ENCODE measurements at places on chromosomes 7 and 10. TPM values are rescaled to one million over a fixed set of nuclear protein-coding genes. Genes with fewer than 3 reads are reported as not detected.
A peak's percentile ranks its signal among the peaks of the same experiment; 100 is the strongest.

GRCh38 chr7:125084196-125084595, 154.6 kb upstream of the POT1 start:
- H3K36me3 ChIP-seq, result no peaks in the 10 kb centered on the region
- H3K4me3 ChIP-seq, result no peak overlapping the region
- DNase-seq, result no peak
- H3K27ac ChIP-seq, result no peak overlapping the region
- no peaks in the 10 kb centered on the region for H3K27me3 ChIP-seq
- H3K4me1 ChIP-seq, result no peaks in the 10 kb centered on the region

DYNC1I1 gene
- total RNA-seq, result 2.6 TPM

- no peaks in the 10 kb centered on the region for H3K36me3 ChIP-seq
- no peak overlapping the region for H3K4me3 ChIP-seq
- H3K27ac ChIP-seq, result no peak overlapping the region
- no peaks in the 10 kb centered on the region for H3K4me1 ChIP-seq
- H3K27me3 ChIP-seq, result no peaks in the 10 kb centered on the region
- peak; percentile 76 for DNase-seq
Observed at GRCh38 chr10:93554760-93555432, 11.6 kb upstream of the FFAR4 start.

DNA sequence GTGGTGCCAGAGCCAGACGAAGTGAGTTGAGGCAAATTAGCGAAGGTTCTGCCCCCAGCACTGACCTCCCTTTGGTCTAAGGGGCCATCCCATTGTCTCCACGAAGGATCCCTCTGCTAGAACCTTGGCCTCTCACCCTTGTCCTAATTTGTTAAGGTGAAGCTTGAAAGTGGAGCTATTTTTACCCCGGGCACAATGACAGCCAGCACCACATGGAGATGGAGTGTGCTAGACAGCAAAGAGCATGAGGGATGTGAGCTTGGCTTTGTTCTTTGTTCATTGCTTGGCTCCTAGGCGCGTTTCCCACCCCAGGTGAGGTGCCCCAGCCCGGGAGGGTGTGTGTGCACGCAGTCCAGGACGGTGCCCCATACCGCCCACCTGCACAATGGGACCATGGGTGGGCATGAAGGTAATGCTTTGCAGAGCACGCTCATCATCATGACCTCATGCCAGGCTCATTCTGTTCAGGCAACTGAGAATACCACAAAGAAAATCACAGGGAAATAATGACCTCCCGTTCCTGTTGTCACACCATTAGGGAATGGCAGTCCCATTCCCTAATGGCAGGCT, 361.0 kb upstream of the FZD8 start:
- H3K4me1 ChIP-seq, result no peaks in the 10 kb centered on the region
- H3K27ac ChIP-seq, result no peak overlapping the region
- no peaks in the 10 kb centered on the region for H3K27me3 ChIP-seq
- no peak for DNase-seq
- H3K36me3 ChIP-seq, result no peaks in the 10 kb centered on the region

DNA sequence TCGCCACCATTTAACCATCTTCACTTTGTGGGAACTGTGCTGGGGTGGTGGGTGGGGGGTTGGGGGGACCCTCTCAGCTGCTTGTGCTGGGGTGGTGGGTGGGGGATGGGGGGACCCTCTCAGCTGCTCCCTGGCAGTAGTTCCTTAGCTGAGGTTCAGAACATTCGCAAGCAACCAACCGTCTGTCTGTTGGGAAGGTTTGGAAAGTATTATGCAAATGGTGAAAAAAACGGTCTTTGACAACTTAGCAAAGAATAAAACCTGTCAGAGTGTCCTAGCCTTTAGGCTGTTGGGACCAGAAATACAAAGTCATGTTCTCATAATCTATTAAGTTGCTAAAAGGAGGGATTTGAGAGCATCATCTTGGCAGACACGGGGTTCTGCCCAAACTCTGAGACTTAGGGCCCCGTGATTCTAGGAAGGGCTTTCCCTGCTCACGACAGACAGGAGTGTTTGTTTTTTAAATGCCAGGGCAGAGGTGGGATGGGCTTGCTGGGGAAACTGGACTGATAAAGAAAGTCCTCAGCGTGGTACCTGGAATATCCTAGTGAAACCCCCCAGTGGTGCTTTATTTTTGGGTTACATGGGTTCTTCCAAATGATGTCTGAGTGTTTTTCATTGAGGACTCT, 14.1 kb upstream of the SRGN start:
- no peak overlapping the region for H3K27ac ChIP-seq
- H3K4me3 ChIP-seq, result no peak overlapping the region

DNA sequence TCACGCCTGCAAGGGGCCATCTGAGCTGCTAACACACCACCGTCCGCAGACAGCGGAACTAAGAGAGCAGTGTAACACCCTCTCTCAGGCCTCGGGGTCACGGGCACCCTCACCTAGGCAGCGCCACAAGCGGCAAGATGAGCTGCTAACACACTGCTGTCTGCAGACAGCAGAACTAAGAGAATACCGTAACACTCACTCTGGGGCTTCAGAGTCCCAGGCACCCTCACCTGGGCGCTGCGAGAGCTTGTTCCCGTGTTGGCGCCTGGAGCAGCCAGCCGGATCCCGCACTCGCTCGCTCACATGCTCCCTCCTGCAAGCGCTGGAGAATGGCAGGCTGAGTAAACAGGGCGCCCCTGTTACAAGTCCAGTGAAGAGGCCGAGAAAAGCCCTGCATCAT, 160.2 kb downstream of the SRPK2 start:
- no peak overlapping the region for H3K27ac ChIP-seq
- H3K4me1 ChIP-seq, result no peaks in the 10 kb centered on the region
- H3K36me3 ChIP-seq, result no peaks in the 10 kb centered on the region
- DNase-seq, result no peak
- H3K27me3 ChIP-seq, result no peaks in the 10 kb centered on the region

SAP25 gene
- 9.8 TPM for total RNA-seq

EIF5AL1 gene
- total RNA-seq, result 0.54 TPM

GRCh38 chr10:47238331-47239095, 61.5 kb upstream of the GDF10 start:
- no peaks in the 10 kb centered on the region for H3K4me1 ChIP-seq
- no peak overlapping the region for H3K4me3 ChIP-seq
- H3K36me3 ChIP-seq, result no peaks in the 10 kb centered on the region
- DNase-seq, result no peak
- H3K27me3 ChIP-seq, result no peaks in the 10 kb centered on the region
- no peak overlapping the region for H3K27ac ChIP-seq

MMP21 gene
- total RNA-seq, result 0.13 TPM

PAPOLB gene
- total RNA-seq, result 0.06 TPM

- no peaks in the 10 kb centered on the region for H3K4me1 ChIP-seq
- no peak for DNase-seq
- H3K27me3 ChIP-seq, result no peaks in the 10 kb centered on the region
- no peak overlapping the region for H3K4me3 ChIP-seq
Observed at GRCh38 chr7:116876664-116877442, 14.5 kb downstream of the CAPZA2 start.

DNA sequence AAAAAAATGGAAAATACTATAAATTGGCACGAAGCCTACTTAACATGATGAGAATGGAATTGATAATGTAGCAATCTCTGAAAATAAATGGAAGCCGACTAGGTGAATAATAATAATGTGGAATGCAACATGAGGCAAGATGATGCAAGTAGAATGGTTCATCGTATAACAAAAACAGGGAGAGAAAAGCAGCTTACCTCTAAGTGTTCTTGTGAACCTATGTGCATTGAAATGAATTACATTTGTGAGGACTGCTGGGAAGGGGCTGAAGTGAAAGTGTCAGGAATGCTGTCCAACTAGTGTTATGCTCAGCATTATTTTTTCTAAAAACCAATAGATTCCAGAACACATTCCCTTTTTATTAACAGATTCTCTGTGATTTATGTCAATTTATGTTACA, 440.6 kb upstream of the LRRN3 start:
- no peak overlapping the region for H3K27ac ChIP-seq
- H3K36me3 ChIP-seq, result no peaks in the 10 kb centered on the region
- H3K4me1 ChIP-seq, result no peaks in the 10 kb centered on the region
- H3K4me3 ChIP-seq, result no peak overlapping the region
- DNase-seq, result no peak

DNA sequence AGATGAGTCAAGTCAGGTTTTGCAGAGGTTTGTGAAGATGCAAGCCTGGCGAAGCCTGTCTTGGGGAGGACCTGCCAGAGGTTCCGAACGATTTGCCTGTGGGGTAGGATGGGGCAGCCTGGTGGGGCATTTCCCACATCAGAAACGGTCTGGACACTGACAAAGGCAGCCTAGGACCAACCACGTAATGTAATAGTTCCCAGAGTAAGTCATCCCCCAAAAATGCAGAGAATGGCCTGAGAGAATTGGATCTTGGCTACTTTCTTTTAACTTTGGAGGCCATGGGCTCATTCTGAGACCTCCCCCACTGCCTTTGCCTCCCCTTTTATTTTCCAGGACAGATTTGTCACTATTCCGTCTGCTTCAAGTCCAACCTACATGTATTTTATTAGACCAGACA, 168.9 kb upstream of the SH2B2 start:
- no peaks in the 10 kb centered on the region for H3K4me1 ChIP-seq
- DNase-seq, result no peak
- H3K27me3 ChIP-seq, result no peaks in the 10 kb centered on the region
- H3K27ac ChIP-seq, result no peak overlapping the region
- peaks cover 13% of the 10 kb centered on the region for H3K36me3 ChIP-seq

GRCh38 chr7:131328377-131329175, 900 bp downstream of the MKLN1 start:
- peaks cover 23% of the 10 kb centered on the region for H3K4me1 ChIP-seq
- peak; percentile 72 for DNase-seq
- no peaks in the 10 kb centered on the region for H3K27me3 ChIP-seq

CLCN1 gene
- 0.35 TPM for total RNA-seq

PPP1R17 gene
- not detected for total RNA-seq

GRCh38 chr7:3897430-3898372, 596.6 kb downstream of the SDK1 start:
- no peak for DNase-seq
- H3K27me3 ChIP-seq, result no peaks in the 10 kb centered on the region
- no peaks in the 10 kb centered on the region for H3K4me1 ChIP-seq
- no peaks in the 10 kb centered on the region for H3K36me3 ChIP-seq
- H3K4me3 ChIP-seq, result no peak overlapping the region
- H3K27ac ChIP-seq, result no peak overlapping the region

GRCh38 chr10:127293640-127294039, 97.2 kb upstream of the INSYN2A start:
- H3K27ac ChIP-seq, result no peak overlapping the region
- no peaks in the 10 kb centered on the region for H3K4me1 ChIP-seq
- no peaks in the 10 kb centered on the region for H3K36me3 ChIP-seq
- H3K27me3 ChIP-seq, result no peaks in the 10 kb centered on the region

DNA sequence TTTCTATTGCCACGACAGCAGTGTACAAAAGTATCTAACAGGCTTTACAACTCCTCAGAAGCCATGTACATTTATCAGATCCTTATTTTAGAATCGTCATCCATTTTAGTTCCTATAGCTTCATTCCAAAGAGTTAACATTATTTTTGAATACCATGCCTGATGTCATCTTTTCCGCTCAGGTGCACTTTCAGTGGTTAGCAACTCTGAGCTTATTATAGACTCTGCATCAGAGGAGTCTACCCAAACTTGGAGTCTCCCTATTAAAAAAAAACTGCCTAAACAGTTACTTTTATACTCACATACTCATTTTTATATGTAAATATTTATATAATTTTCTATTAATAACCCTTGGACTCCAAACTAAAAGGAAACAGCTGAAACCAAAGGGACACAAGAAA, 31.6 kb upstream of the PRSS37 start:
- H3K36me3 ChIP-seq, result no peaks in the 10 kb centered on the region
- DNase-seq, result no peak
- H3K27me3 ChIP-seq, result no peaks in the 10 kb centered on the region
- no peak overlapping the region for H3K27ac ChIP-seq
- no peaks in the 10 kb centered on the region for H3K4me1 ChIP-seq

DNA sequence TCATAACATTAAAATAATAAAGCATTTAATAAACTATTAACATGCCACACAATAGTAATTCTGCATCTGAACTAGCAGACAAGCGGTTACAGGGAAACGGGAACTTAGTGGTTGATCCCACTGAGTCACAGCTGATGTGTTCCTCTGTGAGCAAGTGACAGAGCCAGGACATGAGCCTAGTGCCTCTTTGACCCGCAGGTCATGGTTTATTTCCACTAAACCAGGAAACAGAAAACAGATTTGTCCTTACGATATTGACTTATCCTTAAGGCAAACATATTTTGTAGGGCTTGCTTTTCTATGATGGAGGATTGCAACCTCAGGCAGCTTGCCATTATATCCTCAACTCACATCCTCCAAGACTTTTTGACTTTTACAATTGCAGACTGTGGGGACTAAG, 987.3 kb downstream of the CCSER2 start:
- H3K4me3 ChIP-seq, result no peak overlapping the region
- H3K27ac ChIP-seq, result no peak overlapping the region
- H3K4me1 ChIP-seq, result no peaks in the 10 kb centered on the region
- no peaks in the 10 kb centered on the region for H3K36me3 ChIP-seq
- no peak for DNase-seq

RBM48 gene
- total RNA-seq, result 14.4 TPM

DNA sequence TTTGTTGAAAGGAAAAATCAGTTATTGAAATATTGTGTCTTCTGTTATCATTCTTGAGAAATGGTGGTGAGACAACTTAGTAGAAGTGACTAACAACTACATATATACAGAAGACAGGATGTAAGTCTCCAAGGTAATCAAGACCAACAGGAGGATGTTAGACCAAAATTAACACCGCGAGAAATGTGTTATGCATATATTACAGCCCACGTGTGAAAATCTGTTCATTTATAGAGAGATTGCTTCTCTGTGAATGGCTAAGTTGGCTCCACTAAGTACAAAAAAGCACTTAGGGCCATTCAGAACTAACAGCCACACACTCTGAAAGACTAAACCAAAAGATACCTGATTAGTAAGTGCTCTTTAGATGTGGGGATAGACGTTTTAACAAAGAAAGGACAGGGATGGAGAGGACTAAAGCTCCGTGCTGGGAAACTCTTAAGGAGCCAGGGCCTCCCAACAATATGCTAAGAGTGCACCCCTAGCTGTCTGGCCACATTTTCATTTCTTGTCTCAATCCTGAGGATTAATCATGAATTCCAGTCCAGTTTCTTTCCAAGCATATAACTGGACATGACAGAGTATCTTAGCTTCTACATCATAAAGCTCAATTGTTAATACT, 26.5 kb downstream of the HDAC9 start:
- no peak for DNase-seq
- H3K27ac ChIP-seq, result no peak overlapping the region
- no peaks in the 10 kb centered on the region for H3K36me3 ChIP-seq
- no peaks in the 10 kb centered on the region for H3K27me3 ChIP-seq
- no peak overlapping the region for H3K4me3 ChIP-seq
- no peaks in the 10 kb centered on the region for H3K4me1 ChIP-seq

FZD8 gene
- total RNA-seq, result 18.8 TPM

FAM237B gene
- total RNA-seq, result not detected

DNA sequence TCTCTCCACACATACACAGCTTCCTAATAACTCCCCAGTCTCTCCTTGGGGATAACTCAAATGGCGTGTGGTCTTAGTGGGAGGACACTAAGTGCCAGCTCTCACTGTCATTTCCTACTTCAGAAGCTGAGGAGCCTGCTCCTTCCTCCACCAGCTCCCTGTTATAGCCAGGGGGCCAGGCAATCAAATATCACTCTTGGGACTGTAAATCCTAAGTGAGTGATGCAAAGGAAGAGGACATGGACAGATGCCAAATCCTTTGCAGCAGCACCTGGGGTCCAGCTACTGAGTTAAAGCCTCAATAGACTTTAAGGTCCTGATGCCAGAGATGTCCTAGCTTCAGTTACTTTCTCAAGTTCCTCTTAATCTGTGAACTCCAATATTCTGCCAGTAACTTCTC, 34.1 kb downstream of the SEM1 start:
- no peak overlapping the region for H3K27ac ChIP-seq
- H3K36me3 ChIP-seq, result no peaks in the 10 kb centered on the region
- H3K4me1 ChIP-seq, result no peaks in the 10 kb centered on the region
- H3K4me3 ChIP-seq, result no peak overlapping the region
- DNase-seq, result no peak
